ENCODE measurements at places on chromosomes 7 and 10.

GRCh38 chr7:42548816-42549611, 312.0 kb upstream of the GLI3 start:
- no peak for DNase-seq

- DNase-seq = no peak
Observed at GRCh38 chr10:103232772-103233488, 12.8 kb upstream of the RPEL1 start.

GRCh38 chr10:62818426-62819011, 2.4 kb upstream of the EGR2 start:
- DNase-seq = peak; percentile 47

DNA sequence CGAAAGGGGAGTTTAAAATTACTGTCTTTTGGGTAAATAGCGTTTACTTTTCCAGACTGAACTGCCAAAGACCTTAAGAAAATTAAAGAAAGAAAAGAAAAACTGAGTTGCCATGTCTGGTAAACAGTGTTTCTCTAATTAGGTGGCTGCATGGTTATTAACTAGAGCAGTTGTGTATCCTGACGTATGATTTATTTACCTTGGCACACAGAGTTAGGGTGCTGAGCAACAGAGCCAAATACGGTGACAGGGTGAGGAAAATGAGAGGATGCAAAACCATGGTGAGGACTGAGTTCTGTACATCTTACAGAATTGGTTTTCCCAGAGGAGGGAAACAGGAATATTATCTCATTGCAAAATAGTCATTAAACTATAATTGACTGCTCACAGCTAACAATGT, 546.4 kb upstream of the FZD8 start:
- DNase-seq = no peak

GRCh38 chr10:33783078-33783477, 448.6 kb upstream of the NRP1 start:
- DNase-seq = no peak

GRCh38 chr10:12405342-12406320, 56.3 kb downstream of the CAMK1D start:
- DNase-seq = no peak

DNA sequence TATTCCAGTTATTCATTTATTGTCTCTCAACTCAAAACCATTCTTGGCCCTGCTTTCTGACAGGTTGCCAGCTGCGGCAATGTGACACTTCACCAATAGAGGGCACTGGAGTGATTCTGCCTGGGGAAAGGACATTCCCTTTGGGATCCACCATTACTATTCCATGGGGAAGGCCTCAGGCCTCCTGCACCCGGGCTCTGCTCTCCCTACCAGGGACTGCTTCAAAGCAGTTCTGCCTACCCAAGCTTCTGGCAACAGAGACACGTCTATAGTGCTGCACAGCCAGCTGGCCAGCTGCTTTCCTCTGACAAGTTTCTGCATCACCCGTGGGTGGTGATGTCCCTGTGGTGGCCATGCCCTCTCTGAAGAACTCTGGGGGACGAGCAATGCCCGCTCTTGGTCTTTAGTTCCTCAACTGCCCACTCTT, 163.8 kb downstream of the ELMO1 start:
- DNase-seq = peak; percentile 70

GRCh38 chr10:76430061-76430645, 998.7 kb downstream of the LRMDA start:
- no peak for DNase-seq

- DNase-seq = no peak
Observed at GRCh38 chr7:41738806-41739205, 35.9 kb upstream of the INHBA start.

GRCh38 chr10:62618576-62619412, 185.7 kb upstream of the ADO start:
- no peak for DNase-seq

- DNase-seq = no peak
Observed at GRCh38 chr10:15420858-15421257, 49.8 kb upstream of the FAM171A1 start.

DNA sequence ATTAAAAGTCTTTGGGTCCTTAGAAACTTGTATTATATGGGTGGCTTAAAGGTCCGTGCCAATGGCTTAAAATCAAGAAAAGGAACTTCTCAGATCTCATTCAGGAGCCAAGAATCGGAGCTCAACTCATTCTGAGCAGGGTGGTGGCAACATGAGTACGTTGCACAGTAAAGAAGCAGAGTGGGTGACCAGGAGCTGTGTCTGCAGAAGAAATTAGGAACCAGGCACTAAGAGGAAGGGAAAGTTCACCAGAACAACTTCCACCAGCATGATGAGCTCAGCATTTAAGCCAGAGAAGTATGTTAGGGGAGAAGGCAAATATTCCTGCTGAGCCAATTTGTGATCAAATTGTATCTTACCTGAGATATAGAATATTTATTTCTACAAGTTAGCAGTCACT, 236.0 kb upstream of the NRP1 start:
- DNase-seq = no peak

GRCh38 chr10:29973921-29974320, 85.5 kb downstream of the JCAD start:
- no peak for DNase-seq

- no peak for DNase-seq
Observed at GRCh38 chr10:47241256-47241655, 58.7 kb upstream of the GDF10 start.

- DNase-seq = no peak
Observed at GRCh38 chr10:16675334-16675733, 141.9 kb downstream of the RSU1 start.

DNA sequence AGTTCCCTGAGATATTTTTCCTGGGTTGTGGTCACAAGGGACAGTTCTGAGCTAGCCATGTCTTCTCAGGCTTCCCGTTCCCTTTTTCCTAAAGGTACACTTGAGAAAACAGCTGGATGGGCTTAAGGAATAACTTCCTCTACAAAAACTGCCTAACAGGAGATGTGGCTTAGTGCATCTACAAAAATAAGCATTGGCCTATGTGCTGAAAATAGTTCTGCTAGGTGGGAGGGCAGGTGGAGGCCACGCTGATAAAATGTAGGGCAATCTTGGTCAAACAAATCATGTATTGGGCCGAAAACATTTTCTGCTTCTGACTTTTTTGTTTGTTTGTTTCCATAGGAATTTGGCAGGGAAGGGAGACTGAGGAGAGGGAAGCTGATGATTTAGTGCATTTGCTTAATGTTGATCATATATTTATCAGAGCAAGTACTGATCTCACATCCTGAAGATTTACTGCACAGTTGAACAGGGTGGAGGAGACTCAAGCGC, 409.4 kb upstream of the FZD8 start:
- no peak for DNase-seq

- DNase-seq = no peak
Observed at GRCh38 chr7:141262101-141263090, 188.5 kb downstream of the TMEM178B start.

- DNase-seq = no peak
Observed at GRCh38 chr7:130958846-130959245, 224.8 kb upstream of the KLF14 start.

DNA sequence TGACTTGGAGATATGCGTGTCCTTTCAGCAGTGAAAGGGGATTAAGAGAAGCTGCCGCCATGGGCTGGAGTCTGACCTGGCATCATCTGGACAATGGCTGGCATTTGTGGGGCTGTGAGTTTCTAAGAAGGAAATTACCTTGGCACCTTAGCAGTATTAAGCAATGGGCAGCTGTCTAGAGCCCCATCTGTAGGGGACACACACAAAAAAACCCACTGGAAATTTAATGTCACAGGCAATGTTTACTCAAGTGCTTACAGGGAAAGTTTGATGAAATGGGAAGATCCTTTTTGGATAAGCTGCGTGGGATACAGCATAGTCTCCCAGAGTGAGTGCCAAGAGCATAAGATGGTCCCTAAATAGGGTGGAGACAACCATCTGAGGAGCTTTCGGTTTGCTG, 25.0 kb downstream of the ADRA2A start:
- DNase-seq = no peak

GRCh38 chr7:132544999-132545398, 31.3 kb downstream of the PLXNA4 start:
- DNase-seq = no peak

DNA sequence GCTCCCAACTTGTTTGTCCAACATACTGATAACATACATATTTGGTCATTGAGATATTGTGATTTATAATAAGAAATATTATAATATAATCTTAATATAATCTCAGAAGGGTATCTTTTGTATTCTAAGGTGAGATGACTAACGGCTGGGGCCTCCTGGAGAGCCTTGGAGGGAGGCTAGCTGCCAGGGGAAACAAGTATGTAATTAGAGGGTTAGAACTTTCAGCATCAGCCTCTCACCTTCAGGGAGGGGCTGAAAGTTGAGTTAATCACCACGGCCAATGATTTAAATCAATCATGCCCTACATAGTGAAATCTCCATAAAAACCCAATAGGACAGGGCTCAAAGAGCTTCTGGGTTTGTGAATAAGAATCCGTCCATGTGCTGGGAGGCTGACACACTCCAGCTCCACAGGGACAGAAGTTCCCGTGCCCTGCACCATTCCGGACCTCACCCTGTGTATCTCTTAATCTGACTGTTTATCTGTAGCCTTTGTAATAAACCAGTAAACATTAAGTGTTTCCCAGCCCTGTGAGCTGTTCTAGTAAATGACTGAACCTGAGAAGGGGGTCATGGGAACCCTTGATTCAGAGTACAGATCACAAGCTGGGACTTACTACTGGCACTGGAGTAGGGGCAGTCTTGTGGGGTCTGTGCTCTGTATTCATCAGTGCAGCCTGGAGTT, 86.3 kb upstream of the STEAP1B start:
- no peak for DNase-seq

DNA sequence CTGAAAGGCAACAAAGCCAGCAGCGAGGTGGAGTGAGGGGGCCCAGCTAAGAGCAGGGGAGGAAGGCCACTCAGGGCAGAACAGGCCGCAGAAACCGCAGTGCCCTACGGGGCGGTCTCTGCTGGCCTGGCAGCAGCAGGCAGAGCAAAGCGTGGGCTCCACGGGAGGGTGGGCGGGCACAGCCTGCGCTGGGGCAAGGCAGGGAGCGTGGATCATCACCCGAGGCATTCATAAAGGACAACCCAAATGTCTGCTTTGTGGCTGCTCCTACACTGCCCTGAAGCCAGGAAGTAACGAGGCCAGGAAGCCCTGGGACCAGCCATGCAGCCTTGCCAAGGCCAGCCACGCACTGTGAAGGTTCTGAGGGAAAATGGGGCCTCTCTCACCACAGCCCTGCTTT, 127.5 kb downstream of the MAD1L1 start:
- DNase-seq = no peak

- no peak for DNase-seq
Observed at GRCh38 chr7:66627151-66627681, 1.5 kb upstream of the KCTD7 start.

GRCh38 chr7:99270702-99271101, 1.9 kb upstream of the MYH16 start:
- no peak for DNase-seq

DNA sequence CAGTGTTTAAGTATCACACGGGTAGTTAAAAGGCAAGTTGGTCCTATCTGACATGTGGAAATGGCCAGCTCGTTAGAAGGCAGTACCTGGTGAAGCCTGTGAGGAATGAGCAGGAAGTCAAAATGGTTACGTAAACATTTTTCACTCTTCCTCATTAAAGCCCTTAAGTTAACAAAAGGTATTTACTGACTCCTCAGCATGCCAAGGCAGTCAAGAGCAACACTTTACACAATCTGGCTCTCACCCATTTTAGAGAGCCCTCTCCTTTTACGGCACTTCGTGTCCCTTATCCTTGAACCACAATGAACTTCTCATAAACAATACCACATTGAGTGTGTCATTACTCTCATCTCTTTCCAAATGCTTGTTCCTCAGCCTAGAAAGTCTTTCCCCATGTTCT, 11.0 kb upstream of the RSBN1L start:
- DNase-seq = no peak

DNA sequence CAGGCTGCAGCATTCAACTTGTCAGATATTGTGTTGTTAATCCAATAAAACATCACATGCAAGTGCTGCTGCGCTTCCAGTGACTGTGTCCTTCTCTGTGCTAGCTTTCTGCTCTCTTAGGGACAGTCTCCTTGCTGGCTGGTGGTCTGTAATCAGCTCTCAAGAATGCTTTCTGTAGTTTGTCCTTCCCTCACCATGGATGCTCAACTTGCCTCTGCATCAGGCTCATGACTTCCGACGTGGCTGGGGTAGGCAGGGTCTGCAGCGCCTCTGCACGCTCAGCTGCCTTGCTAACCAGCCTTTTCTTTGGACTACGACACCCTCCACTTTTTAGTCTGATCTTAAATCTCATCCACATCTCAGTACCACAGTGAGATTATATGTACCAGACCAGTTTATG, 58.3 kb downstream of the MMRN2 start:
- no peak for DNase-seq

GRCh38 chr10:123897146-123897545, 5.5 kb upstream of the CPXM2 start:
- no peak for DNase-seq

- no peak for DNase-seq
Observed at GRCh38 chr7:142104550-142105527, 6.7 kb upstream of the MGAM2 start.

DNA sequence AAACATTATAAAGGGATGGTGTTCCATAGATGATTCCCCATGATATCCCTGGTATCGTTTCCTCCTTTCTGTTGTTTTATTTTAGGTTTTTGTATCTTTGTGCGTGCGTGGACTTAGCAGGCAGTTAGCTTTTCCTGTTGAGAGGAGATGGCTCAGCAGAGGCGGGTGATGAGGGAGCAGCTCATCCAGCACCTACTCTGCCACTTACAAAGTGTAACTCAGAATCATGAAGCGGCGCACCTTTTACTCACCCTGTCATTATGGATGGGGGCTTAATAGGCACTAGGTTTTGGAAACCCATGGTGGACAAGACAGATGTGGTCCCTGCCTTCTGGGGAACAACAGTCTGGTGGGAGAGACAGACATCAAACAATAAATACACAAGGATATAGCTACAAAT, 17.1 kb downstream of the FAM241B start:
- no peak for DNase-seq

- no peak for DNase-seq
Observed at GRCh38 chr10:52586710-52587109, 185.9 kb downstream of the MBL2 start.

DNA sequence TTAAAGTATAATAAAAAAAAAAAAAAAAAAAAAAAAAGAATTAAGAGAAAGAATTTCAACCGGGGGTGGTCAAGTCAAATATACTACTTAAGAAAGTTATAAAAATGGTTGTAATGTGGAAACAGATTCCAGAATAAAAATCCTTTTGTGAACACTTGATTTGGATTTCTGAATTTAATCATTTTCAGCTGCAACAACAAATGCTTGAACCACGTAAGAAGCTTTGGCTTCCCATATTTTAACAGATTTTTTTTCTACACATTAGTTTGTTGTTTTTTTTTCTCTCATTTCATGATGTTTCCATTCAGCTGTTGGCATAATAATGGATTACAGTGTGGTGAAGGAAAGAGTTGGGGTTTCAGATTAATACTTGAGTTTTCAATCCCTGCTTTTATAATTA, 137.3 kb upstream of the AGR3 start:
- no peak for DNase-seq

All from Right ventricle myocardium superior (tissue), 1 donor.